ENCODE measurements at places on chromosomes 1 and 21.

GRCh38 chr1:49854741-49855140 lies 169.0 kb downstream of the AGBL4 start:
- no peak for DNase-seq

- DNase-seq: no peak
Measured at GRCh38 chr1:204678721-204679475, 6.6 kb downstream of the LRRN2 start.

DNA sequence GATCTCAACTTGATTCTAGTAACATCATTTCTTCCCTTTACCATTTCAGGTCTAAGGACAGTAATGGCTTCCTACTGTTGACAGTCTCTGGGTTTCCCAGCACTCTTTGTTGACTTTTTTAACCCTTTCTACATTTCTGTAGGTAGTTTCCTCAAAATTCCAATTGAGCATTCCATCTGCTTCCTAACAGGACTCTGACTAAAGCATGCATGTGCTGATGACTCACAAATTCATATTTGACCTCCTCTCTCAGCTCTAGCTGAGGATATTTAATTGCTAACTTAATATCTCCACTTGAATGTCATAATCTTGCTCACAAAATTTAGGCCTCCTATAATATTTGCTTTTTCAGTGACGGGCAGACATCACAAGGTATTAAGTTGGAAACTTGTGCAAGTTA lies 93.3 kb upstream of the ZNHIT6 start:
- no peak for DNase-seq

GRCh38 chr1:15727021-15727420 lies 9.0 kb upstream of the SLC25A34 start:
- no peak for DNase-seq

DNA sequence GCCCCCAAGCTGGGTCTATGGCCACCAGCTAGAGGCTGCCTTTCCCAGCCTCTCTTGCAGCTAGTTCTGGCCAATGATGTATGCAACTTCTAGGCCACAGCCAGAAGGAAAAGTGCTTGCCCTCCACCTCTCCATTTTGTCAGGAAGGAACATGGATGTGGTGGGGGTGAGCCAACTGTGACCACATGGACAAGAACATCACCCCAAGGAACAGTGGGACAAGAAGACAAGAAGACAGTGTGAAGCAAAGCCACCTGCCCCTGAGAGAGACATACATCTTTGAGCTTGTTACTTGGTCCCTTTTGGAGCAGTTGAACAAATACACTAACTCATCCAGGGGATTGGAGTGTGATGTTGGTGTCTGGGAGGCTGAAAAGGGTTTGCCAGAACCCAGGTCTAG lies 105.8 kb upstream of the EDN2 start:
- peak; percentile 22 for DNase-seq

Data from activated T-cell treated with anti-CD3 and anti-CD28 coated beads, Interleukin-2, amount 50 U/mL, for 24 hours (primary cell).